ENCODE measurements at places on chromosomes 1 and 21.

DNA sequence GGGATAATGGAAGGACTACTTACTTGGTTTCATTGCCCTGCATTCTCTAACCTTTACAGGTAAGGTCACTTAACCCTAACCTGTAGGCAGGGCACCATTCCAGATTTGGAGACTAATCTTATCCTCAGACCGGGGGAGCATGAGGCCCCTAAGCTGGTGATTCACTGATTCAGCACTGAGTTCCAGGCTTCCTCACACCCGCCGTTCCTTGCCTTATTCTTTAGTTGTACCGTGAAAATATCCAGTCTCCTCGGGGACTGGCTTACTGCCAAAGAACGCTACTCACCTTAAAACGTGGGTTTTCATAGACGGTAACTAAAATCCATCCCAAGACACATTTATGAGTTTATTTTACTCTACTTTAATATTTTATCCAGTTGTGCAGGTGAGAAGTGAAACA is 44.3 kb upstream of the COL24A1 start:
- no peak for DNase-seq

DNA sequence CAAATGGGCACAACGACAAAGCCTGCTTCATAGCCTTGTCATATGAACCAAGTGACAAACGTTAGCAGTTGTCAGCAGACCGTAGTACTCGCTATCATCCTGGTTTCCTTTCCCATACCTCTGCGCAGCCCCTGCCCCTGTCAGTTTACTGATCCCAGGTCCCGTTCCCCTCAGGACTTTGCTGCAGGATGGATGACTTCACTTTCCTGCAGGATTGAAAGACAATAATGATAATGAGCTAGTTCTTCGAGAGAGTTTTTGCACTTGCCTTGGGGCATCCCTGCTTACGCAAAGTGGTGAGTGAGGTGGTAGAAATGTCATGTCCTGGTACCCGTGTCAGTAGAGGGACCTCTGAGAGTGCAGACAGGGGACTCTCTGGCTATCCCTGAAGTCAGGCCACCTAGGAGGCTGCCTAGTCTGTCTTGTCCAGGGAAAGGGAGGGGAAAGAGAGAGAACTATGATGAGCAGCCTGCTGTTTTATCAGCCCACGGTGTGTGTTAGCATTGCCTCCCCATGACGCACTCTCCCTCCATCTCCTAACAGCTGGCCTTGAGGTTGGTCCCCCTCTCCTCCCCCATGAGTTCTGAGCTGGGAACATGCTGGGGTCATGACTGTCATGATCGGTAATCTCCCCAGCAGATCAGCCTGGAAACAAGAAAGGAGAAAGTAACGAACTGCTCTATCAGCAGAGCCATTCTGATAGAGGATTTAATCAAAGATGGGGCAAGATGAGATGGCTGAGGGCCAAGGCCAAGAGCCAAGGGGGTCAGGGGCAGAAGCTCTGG is 53.7 kb downstream of the ELK4 start:
- no peak for DNase-seq

DNA sequence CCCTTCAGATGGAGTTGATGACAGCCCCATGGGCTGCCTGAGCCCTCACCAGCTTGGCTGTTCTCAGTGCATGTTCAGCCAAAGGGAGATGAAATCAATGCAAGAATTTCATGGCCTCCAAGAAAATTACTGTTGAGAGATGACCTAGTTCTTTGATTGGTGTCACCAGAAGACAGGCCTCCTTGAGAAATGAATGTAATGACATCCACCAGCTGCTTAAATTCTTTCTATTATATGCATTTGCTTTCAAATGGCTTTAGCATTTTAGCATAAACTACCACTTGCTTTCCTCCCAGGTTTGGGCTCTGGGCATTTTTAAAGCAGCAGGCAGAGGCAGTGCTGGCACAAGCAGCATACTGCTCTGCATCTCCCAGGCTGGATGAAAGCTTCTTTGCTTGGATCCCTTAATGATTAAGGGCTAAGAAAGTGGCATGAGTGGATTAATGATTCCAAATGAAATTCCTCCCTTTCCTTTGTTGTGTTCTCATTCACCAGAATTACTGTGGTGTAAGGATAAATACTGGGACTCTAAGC is 278.4 kb downstream of the ZNF326 start:
- no peak for DNase-seq

DNA sequence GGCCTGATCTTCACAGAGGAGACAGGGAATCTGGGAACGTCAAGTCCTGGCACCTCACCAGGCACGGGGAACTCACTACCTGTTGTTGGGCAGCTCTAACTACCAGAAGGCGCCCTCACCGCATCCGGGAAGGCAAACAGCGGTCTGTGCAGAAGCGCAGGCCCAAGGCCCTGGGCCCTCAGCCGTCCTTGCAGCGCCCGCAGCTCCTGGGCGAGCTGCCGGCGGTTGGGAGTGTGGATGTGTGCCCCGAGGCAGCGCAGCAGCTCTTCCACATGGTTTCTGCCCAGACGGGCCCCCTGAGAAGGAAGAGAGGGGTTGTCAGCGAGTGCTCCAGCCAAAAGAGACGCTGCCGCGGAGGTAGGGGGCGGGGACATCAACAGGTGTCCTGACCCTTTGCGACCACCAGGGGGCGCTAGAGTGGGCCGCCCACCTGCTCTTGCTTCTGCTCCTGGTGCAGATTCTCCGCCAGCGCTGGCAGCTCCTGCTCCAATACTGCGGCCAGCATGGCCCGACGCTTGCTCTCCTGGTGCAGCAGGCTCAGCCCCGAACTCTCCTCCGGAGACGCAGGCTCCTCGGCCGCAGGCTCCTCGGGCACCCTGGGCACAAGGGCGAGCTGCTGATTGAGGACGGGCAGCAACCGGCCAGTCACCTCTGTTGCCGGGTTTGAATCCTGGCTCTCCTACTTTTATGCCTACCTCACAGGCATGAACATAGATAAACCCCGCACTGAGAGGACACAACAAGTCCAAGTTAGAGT is 9.3 kb downstream of the MAP3K6 start:
- DNase-seq: peak; percentile 80

- DNase-seq: no peak
Observed at GRCh38 chr1:89706700-89707012, 73.7 kb downstream of the LRRC8C start.

DNA sequence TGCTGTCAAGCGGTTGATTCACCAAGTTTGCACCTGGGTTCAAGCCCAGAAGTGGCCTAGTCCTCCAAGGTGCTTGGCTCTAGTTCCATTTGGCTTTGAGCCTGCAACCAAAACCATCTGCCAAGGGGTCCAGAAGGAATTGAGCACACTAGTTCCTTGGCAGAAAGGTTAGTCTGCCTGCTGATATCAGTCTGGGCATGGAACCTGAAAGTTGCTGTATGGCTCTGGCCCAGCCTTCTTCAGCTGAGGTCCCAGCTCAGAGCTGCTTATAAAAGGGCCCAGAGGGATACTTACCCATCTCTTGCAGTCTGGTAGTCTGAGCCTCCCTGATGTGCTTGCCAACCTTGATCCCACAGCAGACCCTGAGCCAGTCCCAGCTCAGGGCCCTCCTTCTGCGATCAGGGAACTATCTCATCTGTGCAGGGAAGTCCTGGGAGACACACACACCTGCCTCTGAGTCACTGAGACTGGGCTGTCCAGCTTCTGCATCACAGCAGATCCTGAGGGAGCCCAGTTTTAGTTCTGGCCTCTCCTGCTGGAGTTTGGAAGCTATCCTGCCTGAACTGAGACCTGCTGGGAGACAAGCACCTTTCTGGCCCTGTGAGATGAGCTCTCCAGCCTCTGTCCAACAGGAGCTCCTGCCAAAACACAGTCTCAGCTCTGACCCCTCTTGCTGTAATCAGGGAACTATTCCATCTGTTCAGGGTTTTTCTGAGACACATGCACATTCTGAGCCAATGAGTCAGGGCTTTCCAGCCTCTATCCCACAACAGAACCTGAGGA is 75.8 kb downstream of the CTH start:
- DNase-seq: no peak

DNA sequence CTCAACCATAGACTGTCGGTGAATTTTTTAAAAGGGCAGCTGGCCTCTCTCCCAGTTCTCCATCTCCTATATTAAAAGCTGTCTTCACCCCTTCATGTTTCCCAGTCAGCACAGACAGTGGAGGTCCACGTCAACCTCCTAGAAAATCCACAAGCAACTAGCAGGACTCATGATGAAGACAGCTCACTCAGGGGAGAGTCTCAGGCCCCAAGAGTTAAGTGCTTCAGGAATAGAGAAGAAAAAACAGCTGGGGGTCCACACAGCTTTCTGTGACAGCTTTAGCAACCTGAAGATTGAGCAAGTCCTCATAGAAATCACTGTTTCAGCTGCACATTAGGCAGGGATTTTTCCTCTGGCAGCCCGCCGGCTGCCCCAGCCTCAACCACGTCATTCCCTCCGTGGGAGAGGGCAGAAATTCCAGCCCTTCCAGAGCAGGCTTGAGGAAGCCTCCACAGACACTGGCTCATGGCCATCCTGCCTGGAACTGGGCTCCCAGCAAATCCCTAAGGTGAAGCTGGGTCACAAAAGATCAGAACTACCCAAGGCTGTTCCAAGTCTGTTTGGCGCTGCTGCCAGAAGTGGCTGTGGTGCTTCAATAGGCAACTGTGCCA is 15.2 kb downstream of the GPR161 start:
- no peak for DNase-seq

- DNase-seq: no peak
Observed at GRCh38 chr1:220991959-220992704, 112.9 kb downstream of the HLX start.

GRCh38 chr1:112517231-112517630 is 8.5 kb downstream of the WNT2B start:
- no peak for DNase-seq

GRCh38 chr1:182626527-182626926 is 22.3 kb upstream of the RGS16 start:
- no peak for DNase-seq

Data from T-helper 2 cell treated with Interferon-gamma antibody and Interleukin-4, amounts not matched to agents 5 μg/mL and 100 μg/mL, for 36 hours (primary cell).